ENCODE measurements at places on chromosomes 3 and 15.
A peak's percentile ranks its signal among the peaks of the same experiment; 100 is the strongest.

DNA sequence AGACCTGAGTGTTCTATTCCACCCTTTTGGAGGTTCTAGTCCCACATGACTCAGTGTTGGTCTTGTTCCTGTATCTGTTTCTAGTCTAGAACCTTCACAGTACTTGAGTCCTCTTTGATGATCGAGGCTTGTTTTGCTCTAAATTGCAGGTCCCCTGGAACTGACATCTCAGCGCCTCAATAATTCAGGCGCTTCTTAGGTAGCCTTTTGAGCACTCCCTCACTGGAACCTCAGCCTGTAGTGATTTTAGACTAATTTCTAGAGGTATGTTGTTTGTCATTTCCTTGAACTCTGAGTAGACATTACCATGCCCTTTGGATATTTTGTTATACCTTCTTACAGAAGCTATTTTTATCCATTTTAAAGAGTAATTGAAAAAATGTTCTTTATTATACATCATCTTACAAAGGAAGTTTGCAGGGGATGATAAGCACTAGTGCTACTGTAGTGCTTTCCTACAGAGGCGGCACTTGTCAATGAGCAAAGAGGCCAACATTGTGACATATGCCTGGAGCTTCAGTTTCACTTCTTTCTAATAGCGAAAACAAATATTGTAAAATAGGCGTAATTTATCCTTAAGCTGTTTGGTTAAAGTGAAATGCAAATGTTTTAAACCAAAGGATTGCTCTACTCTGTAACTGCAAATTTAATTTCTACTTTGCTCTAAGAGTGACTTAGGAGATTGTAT is 75.7 kb downstream of the EFL1 start:
- no peak for DNase-seq

GRCh38 chr15:81263477-81263876 is 60.5 kb downstream of the STARD5 start:
- no peak for DNase-seq

- DNase-seq: no peak
Observed at GRCh38 chr15:52082197-52083036, 30.2 kb downstream of the BCL2L10 start.

- no peak for DNase-seq
Observed at GRCh38 chr3:185521349-185522138, 22.7 kb upstream of the TMEM41A start.

DNA sequence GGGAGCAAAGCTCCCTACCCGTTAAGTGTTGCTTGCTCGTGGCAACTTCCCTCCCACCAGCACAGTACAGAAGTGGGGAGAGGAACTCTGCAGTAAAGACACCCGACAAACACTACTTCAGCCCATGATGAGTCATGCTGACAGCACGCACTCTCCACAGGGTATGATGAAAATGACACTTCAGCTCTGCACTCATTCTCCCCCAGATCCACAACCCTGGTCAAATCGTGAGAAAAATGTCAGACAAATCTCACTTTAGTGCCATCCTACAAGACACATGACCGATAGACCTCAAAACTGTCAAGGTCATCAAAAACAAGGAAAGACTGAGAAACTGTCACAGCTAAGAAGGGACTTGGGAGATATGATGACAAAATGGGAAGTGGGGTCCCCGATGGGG is 278.9 kb downstream of the OCA2 start:
- DNase-seq: no peak

DNA sequence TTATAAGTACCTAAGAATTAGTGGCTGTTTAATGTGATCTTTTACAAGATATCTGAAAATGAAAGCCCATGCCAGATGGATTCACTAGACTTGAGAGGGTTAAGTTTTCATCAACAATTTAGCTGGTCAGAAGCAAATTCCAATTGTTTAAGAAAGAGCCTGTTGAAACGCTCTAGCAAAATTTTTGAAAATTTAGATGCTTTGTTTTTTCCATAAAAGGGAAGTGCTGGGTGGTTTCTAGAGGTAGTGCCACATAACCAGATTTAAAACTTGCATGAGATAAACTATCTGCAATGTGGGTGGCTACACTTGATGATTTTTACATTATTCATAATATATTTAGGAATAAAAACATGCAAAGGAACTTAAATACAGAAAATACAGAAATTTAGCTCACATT is 48.5 kb upstream of the SKIL start:
- no peak for DNase-seq

GRCh38 chr3:126476166-126477060 is 722 bp upstream of the ZXDC start:
- no peak for DNase-seq

DNA sequence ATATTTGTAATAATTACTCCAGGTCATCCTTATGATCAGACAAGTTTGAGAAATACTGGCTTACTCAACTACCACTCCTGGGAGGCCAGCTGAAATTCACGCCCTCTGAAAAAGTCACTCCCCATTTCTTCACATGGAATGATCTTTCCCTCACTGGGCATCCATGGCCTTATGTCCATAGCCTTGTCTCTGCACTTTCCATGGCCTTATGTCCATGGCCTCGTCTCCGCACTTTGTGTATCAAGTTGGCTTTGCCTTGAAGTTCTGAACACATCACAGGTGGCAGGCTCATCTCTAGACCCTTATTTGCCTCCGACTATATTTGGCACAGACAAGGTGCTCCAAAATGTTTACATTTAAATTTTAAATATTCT is 58.1 kb upstream of the HACD2 start:
- no peak for DNase-seq

- no peak for DNase-seq
Observed at GRCh38 chr15:41801850-41802455, 25.9 kb upstream of the JMJD7 start.

- DNase-seq: no peak
Observed at GRCh38 chr3:126424751-126425150, 30.0 kb downstream of the CFAP100 start.

DNA sequence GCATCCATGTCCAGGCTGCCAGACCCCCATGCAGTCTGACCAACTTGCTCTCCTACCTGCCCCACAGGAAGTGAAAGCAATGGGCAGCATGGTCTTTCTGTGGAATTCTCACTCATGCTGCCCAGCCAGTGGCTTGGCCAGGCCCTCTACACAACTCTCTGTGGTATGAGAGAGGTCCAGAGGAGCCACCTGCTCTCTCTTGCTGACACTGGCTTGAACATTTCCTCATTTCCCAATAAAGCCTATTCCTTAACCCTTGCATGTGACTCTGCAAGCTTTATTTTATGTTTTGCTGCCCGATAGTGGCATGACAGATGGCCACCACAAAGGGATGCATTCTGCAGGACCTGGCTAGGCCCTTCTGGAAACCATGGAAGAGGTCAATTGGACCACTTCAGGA is 53.8 kb downstream of the CCR1 start:
- DNase-seq: no peak

DNA sequence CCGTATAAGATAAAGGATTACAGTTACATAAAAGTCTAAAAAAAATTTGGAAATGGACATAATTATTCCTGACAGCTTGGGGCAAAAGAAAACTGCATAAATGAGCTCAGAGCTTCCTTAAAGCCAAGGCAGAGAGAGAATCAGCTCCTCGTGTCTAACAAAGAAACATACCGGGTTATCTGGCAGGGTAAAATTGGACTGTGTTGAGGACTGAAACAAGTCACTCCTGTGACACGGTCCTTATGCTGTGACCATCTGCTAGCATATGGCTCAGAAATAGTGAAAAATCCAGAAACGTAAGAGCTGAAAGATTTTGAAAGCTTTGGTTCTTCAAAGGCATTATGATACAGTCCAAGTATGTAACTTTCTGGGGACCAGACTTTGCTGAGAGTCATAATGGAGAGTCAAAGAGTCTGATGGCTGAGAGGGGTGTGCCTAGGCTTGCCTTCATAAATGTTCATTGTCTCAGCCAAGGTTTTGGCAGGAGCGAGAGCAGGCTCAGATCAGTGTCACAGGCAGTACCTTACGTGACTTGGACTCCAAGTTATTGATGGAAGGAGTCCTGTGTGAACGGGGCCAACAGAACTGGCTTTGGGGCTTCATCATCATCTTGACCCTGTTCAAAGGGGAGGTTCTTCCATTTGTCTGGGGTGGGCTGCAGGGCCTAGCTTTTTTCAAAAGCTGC is 12.5 kb downstream of the MAP6D1 start:
- peak; percentile 23 for DNase-seq

DNA sequence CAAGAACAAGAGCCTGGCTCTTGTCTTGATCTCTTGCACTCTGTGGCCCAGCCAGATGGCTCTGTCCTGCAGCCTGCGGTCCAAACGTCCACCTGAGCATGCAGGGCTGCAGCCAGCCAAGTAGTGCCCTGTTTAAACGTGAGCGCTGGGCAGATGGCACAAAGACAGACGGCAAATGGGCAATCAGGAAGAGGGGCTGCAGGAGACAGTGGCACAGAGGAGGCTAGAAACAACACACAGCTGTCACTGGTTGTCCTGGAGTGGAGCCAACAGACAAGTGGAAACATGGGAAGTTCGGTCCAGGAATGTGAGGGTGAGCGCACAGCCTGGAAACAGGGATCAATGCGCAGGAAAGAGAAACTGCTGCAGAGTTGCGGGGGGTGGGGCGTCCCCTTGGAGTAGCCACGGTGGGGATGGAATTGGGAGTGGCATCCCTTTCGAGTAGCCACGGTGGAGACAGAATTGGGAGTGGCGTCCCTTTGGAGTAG is 10.7 kb upstream of the ZXDC start:
- DNase-seq: no peak

- no peak for DNase-seq
Observed at GRCh38 chr3:29594261-29594660, 313.4 kb downstream of the RBMS3 start.

DNA sequence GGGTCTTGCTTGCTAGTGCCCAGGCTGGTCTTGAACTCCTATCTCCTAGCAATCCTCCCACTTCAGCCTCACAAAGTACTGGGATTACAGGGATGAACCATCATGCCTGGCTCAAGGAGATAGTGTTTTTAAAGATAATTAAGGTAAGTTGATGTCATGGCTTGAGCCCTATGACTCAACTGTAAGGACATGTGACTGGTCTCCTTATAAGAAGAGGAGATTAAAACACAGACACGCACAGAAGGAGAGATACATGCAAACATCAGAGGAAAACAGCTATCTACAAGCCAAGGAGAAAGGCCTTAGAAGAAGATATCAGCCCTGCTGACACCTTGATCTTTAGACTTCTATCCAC is 220.4 kb upstream of the GADL1 start:
- no peak for DNase-seq

- DNase-seq: no peak
Observed at GRCh38 chr3:33231756-33232465, 13.3 kb upstream of the SUSD5 start.

- DNase-seq: no peak
Observed at GRCh38 chr15:41806291-41807181, 21.4 kb upstream of the JMJD7 start.

- no peak for DNase-seq
Observed at GRCh38 chr3:170734043-170734734, 135.8 kb downstream of the RPL22L1 start.

- DNase-seq: no peak
Observed at GRCh38 chr3:77329116-77329515, 289.2 kb downstream of the ROBO2 start.

DNA sequence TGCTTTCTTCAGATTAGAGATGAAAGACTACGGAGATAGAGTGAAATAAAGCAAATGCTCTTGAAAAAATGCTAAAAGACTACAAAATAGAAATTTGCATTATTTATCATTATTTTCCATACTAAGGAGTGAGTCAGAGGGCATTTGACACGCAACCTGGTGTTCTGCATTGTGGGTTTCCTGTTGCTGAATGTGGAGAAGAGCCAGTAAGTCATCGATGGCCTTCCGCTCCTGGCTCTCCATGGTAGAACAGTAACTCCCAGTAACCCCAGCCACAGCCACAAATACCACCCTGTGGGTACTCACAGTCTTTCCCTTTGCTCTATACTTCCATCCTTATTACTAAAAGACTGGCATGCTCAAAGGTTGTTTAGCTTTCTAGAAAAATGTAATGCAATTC is 61.5 kb downstream of the CGGBP1 start:
- no peak for DNase-seq

DNA sequence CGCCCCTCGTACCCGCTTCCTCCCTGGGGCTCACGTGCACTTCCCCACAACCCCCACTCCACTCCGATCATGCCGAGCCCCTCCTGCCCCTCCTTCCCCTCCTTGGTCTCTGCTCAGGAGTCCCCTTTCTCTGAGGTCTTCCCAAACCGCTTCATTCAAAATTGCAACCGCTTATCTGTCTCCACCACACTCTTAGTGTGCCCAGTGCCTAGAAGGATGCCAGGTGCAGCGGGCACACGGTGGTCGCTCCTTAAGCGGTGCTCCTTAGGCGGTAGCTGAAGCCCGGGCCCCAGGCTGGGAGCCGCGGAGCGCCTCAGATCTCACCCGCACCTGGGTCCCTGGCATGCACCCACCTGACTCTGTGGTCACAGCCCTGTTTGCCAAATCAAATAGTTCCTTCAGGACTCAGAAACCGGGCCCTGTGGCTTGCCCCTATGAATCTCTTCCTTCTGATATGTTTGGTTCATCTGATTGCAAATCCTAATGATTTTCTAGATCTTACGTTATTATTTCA is 524.5 kb downstream of the OCA2 start:
- no peak for DNase-seq

DNA sequence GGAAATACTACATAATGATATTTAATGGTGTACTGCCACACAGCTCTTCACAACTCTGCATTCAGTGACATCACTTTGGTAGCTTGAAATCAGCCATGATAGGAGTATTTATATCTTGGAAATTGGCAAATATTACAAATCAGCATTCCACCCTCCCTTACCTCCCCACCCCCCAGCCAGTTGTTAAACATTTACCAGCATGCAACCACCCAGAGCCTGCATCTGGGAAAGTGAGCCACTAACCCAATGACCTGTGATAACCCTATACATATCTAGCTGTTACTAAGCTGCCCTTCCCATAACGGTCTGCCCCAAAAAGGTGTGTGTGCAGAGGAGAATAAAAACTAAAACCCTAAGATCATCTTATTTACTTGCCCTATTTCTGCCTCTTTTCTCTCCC is 44.6 kb upstream of the SATB1 start:
- DNase-seq: no peak

DNA sequence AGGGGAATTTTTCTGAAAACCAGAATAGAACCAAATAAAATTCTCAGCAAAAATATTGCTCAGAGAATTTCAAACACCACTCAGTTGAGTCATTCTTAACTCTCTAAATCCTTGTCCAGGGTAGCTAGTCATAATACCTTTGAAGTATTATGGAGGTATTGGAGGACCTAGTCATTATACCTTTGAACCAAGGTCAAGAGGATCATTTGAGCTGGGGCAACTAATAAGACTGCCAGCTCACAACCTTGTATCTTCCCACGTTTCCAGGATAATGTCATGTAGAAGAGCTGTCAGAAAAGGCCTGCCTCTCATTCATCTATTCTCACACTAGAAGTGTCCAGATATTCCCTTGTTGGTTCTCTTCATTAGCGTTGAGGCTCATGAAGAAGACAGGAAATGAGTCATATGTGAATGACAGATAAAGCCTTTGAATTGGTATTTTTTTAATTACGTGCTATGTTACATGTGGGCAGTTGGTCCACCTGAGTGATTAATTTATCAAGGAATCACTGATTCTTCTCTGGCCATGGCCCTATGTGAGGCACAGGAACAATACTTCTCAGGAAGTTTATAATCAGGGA is 48.3 kb downstream of the TOPAZ1 start:
- no peak for DNase-seq

Data from nucleus accumbens (tissue), 56 donors.